ENCODE measurements at places on chromosomes 12 and 14.
A peak's percentile ranks its signal among the peaks of the same experiment; 100 is the strongest.

DNA sequence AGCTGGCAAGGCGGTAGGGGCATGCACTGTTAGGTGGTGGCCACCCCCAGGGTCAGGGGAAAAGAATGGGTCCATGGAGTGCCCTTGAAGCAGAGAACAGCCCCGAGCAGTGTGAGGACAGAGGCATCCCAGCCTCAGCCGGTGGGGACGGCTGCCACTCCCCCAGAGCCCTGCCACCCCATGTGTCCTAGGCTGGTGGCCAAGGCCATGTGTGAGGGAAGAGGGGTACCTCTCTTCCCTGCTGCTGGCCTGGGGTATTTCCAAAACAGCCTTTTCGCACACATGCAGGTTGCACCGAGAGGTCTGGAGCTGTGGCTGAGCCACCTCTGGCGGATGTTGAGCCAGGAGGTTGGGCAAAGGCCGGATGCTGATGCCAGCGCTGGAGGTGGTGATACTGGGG, 19.9 kb downstream of the RFLNA start:
- DNase-seq = no peak

GRCh38 chr12:62347922-62348650, 87.9 kb downstream of the USP15 start:
- DNase-seq = peak; percentile 65

- DNase-seq = no peak
These were observed 240.5 kb upstream of the DAAM1 start for GRCh38 chr14:58947814-58948445.

DNA sequence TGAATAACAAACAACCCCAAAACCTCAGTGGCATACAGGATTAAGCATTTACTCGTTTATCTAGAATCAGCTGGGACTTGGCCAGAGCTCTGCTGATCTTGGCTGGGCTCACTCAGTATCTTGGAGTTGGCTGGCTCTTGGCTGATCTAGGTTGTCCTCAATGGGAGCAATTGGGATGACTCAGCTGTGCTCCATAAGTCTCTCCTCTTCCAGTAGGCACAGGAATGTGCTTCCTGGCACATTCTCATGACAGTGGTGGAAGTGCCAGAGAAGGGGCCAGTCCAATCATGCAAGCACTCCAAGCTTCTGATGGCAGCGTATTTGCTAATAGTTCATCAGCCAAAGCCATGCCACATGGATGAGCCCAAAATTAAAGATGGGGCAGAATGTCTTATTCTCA, 41.7 kb upstream of the ANO4 start:
- DNase-seq = peak; percentile 15

DNA sequence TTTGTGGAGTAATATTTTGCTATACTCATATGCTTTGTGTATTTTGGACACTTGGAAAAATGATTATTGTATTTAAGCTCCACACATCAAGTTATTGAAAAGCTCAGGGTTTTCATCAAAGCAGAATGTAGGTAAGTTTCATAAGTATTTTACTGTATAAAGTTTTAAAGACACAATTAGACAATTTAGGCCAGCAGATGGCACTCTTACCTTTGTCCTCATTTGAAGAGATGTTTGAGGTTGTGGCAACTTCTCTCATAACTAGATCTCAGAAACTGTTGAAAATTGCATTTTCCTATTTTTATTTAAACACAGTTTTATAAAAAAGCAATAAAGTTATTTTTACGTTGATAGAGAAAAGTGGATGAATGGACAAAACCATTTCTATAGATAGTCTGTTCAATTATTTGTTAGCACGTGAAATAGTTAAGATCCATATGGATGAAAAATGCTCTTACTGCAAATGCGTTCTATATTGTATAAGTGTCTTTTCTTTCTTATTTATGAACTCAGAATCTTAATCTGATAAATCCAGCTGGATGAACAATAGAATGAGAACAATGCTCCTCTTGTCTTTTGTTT, 300.0 kb downstream of the AEBP2 start:
- DNase-seq = peak; percentile 65

DNA sequence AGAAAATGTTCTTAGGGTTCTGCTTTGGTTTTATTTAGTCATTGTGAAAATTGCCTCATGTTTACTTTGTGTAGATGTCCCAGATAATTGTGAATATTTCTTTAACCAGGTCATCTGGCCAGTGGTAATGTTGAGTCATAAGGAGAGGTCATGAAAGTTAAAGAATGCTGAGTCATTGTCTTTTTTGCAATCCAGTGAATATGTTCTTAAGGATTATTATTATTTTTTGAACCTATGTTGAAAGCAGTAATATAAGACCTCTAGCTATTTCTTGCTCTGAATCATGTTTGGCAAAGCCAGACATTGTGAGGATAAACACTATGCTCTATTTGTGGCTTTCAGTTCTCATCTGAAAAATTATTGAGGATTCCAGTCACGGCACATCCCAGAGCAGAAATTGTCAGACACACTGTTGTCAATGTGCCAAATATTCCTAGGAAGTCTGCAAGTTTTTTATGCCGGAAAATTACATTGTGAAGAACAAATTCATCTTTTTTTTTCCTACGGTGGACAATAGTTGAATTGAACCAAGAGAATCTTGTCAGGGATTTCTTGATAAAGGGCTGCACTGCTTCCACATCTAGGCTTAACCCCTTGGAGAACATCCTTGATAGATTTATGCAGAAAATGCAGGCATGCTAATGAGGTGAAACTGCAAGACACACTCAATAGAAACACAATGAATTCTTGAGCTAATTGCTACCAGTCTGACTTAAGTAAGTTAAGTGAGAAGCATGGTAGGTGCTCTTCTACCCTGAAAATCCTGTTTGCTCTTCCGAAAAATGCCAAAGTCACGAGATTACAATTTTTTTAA, 369.6 kb downstream of the ATP23 start:
- DNase-seq = peak; percentile 96

GRCh38 chr12:104694711-104695110, 238.0 kb downstream of the CHST11 start:
- DNase-seq = no peak

DNA sequence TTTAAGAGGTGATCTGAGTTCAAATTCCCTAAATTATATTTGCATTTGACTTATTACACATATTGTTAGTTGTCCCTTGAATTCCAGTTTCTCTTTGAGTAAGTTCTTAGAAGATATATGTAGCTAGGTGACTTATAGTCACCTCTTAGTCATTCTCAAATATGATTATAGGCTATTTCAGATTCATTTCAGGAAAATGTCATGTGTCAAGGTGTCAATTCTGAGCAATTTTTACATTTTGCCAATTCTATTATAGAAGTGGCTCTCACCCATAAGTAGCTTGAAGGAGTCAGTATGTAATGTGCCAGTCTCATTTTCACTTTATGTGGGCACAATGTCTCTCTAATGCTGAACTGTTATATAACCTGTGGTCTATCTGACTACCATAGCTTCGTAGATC, 623.4 kb downstream of the DIO2 start:
- no peak for DNase-seq

DNA sequence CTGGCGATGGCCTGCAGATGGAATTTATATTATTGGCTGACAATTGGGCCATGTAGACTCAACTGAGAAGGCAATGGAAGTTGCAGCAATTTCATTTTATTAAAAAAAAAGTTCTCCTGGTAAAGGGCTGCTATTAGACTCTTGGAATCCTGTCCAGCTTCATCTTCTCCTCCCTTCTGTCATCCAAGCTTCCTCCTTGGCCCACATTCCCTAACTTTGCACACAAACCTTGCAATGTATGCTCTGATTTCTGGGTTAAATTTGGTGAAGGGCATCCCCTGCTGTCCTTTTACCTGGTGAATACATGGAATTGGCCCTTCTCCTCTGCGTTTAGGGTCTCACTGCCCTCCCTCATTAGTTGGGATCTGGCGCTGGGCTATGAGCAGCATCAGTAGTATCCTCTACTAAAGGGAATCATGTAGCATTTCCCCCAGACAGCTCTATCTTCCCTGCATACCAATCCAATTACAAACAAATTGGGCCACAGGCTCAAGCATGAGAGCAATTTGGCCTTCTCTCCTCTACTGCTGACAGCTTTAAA, 336.9 kb downstream of the BMP4 start:
- peak; percentile 77 for DNase-seq

GRCh38 chr12:42477941-42478340, 111.6 kb downstream of the PRICKLE1 start:
- DNase-seq = peak; percentile 20

DNA sequence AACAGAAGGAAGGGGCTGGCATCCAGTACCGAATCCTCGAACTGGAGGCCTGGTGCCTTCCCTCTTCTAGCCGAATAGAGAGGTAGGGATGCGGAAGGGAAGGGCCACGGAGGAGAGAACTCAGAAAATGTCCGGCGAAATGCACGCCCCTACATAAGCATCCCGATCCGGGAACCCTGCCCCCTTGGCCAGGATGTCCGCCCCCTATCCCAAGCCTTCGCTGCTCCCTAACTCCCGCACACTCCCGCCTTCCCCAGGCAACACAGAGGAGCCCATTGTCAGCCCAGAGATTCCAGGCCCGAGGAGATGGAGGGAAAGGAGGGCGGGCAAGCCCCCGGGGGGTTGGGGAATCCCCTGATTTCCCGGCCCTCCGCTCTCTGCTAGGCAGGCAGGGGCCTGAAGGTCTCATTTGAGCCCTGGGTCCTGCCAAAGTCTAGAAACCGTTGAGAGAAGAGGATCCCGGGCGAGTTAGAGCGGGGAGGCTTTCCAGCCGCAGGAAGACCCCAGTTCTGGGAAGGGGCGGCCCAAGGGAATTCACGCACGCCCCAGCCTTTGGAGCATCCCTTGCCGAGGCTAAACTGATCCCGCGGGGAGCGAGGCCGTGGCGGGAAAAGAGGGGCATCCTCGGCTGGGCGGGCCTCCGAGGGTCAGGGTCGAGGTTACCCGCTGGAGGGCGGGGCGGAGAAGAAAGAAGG, 569 bp upstream of the ARHGEF40 start:
- DNase-seq = peak; percentile 56

- DNase-seq = no peak
These were observed 29.7 kb downstream of the A2ML1 start for GRCh38 chr12:8852119-8852518.

DNA sequence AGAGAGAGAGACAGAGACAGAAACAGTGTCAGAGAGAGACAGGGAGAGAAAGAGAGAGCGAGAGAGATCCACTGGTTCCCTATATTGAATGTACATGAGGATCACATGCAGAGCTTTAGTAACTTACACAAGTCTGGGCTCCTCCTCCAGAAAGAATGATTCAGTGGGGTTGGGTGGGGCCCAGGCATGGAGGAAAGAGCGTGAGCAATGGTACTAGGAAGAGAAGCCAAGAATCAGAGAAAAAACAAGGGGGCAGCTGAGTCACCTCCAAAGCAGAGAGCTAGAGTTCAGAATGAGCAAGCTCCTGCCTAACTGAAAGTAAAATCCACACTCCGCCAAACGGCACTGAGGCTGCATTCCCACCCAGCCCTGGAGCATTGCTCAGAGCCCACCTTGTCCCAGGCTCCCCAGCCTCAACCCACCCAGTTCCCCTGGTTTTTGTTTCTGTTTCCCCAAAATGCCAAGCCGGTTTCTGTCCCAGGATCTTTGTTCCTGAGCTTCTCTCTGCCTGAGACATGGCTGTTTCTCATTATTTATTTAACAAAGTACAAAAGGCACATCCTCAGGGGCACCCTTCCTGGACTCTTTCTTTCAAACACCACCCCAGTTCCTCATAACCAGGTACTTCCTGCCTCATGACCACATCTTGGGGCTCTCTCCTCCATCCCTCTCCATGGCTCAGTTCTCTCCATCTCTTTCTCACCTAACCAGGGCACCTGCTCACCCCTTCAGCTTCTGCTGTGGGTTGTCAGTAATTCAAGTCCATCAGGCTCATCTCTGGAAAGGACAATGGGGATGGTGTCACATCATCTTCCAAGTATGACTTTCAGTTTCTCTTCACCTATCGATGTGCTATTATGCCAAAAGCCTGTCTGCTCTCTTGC, 670.3 kb upstream of the TBX3 start:
- DNase-seq = peak; percentile 97

DNA sequence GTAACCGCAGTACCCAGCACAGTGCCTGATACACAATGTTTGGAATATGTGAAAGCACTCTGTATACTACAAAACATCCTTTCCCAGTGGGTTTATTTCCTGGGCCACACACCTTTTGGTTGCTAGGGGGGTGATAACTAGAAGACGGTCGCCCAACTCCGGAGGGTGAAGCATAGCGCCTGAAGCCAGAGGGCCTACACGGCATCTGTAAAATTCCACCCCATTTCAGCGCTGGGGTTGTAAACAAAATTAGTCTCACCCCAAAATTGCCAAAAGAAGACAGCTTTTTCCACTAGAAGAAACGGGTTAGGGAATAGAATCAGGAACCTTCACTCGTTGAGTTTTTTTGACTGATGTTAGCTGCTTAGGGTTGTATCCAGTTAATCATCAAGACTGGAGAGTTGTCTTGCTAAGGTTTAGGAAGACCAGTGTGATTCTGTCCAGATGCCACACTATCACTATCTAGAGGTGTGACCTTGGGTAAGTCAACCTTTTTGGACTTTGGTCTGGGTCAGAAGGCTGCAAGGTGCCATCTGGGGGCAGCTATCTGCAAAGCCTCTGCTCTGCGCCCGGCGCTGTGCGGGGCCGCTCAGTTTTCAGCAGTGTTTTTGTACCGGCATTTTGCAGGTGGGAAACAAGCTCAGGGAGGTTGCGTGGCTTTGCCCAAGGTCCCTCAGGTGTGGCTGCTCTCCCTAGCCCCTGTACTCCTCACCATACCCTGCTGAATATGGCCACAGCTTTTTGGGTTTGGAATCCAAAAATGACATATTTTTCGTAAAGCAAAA, 1.3 kb downstream of the ZNF839 start:
- no peak for DNase-seq

GRCh38 chr14:101591121-101591520, 29.8 kb downstream of the DIO3 start:
- no peak for DNase-seq

DNA sequence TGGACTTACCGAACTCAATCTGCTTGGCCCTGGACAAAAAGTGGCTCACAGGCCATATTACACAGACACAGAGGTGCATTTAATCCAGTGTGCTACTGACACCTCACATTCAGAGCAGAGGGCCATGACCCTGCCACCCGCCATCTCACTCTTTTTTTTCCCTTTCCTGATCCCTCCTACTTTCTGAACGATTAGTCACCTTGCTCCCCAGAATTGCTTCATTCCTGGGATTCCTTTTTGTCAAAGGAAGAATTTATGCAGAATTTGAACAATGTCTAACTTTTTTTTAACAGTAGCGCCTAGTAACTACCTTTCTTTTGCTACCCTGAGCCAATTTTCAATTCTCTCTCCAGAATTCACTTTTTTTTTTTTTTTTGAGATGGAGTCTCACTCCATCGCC, 4.6 kb downstream of the PKP2 start:
- peak; percentile 68 for DNase-seq

DNA sequence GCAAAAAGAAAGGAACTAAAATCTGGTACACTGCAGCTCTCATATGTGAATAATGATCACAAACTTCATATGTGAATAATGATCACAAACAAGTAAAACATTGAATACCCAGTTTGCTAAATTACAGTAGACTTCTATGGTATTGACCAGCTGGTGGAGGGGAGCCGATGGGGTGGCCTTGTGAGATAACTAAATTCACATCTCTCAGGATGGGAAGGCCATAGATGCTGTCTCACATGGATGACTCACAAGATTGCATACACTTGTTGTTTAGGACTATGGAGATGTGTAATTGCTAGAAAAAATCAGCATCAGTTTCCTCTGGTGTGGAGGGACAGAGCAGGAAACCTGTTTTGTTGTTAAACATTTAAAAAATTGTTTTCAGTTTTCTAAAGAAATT, 49.2 kb downstream of the ACACB start:
- DNase-seq = no peak

- DNase-seq = peak; percentile 58
These were observed 126.9 kb upstream of the RAP1B start for GRCh38 chr12:68483592-68484383.

GRCh38 chr12:65662590-65662989, 161.7 kb upstream of the HMGA2 start:
- DNase-seq = no peak

- no peak for DNase-seq
These were observed 10.5 kb upstream of the RBM25 start for GRCh38 chr14:73047808-73048207.
